NCI-H1105 treated with DMSO at 0.1 percent for 48 hours (cell line): ENCODE measurements at places on chromosomes 16 and 17.
A peak's percentile ranks its signal among the peaks of the same experiment; 100 is the strongest.

DNA sequence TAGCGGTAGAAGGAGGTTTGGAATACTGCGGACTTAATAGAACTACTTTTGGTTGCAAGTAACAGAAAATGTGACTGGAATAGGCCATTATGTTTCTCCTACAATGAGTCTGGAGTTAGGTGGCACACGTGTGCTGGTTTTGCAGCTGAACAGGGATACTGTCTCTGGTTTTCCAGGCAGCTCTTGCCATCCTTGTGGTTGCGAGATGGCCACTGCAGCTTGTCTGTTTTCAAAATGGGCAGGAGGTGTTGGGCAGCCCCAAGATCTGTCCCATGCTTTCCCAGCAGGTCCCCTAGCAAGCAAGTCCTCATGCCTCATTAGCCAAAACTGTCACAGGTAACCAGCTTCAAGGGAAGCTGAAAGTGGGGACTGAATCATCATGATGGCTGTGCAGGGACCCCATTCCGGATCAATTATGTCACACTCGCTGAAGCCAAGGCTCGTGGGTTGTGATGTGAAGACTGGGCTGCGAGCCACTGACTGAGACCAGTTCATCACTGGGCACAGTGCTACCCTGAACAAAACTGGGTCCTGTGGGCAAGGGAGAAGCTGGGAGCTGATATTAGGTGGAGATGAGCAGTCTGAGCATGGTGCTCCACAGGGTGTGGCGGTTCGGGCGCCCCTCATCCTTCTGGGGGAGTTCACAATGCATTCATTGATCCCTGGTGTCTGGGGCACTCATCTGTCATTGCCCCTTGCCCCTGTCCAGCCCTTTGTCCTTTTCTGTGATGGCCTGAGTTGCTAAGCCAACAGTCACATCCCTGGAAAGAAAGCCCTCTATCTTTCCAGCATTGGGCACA is 82.1 kb downstream of the KSR1 start:
- no peak for DNase-seq

GRCh38 chr17:82324566-82325285 is 7.3 kb upstream of the CD7 start:
- no peak for DNase-seq

- no peak for DNase-seq
Observed at GRCh38 chr16:87161822-87162676, 155.1 kb downstream of the C16orf95 start.

GRCh38 chr16:62068747-62069146 is 32.5 kb upstream of the CDH8 start:
- DNase-seq, result no peak

- no peak for DNase-seq
Observed at GRCh38 chr17:78802008-78802407, 19.9 kb upstream of the CYTH1 start.

- peak; percentile 30 for DNase-seq
Observed at GRCh38 chr17:75516619-75517296, 430 bp downstream of the TSEN54 start.
